ENCODE measurements at places on chromosomes 4 and X.
A peak's percentile ranks its signal among the peaks of the same experiment; 100 is the strongest.

GRCh38 chrX:44914532-44915198 is 41.7 kb downstream of the KDM6A start:
- no peak for DNase-seq

- DNase-seq: peak; percentile 9
These were observed 298.2 kb upstream of the FSTL5 start for GRCh38 chr4:162461952-162462351.

DNA sequence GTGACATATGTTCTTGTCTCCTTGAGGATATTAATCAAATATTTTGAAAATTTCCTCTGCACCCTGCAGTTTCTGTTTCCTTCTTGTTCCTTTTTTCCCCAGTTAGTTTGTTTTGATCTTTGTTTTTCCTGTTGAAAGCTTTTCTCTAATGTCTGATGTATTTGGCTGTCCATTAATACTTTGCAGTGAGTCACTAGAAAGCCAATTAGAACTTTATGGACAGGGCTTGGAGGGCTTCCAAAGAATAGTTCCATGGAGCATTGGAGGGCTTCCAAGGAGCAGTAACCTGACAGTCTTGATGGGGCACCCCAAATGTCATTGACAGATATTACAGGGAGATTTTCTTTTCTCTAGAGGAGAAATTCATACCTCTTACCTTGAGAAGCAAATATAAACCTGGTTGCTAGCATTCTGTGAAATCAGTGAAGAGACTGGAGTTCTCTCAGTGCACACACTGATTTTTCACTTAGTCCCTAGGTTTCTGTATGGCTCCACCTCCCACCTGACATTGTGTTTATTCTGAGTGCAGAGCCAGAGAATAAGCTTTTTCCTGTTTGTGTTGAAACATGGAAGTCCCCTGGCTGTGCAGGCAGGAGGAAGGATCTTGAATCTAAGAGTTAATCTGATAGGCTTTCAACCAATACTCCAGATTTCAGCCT is 26.5 kb downstream of the SPARCL1 start:
- peak; percentile 33 for DNase-seq

DNA sequence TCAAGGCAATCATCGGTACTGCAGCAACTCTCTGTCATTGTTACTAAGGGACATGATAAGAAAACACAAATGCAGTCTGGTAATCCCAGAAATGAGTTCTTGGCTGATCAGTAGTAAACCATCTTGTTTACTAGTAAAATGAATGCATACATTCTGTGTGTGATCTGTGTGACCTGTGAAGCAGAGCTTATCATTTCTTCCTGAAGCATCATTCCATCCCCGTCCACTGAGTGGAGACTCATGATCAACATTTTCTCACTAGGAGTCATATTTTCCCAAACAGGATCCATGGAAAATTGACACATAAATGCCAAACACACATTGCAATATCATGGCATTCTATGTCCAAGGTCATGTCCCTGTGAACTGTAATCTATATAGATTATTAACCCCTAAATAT is 226.1 kb downstream of the ANKRD50 start:
- no peak for DNase-seq

DNA sequence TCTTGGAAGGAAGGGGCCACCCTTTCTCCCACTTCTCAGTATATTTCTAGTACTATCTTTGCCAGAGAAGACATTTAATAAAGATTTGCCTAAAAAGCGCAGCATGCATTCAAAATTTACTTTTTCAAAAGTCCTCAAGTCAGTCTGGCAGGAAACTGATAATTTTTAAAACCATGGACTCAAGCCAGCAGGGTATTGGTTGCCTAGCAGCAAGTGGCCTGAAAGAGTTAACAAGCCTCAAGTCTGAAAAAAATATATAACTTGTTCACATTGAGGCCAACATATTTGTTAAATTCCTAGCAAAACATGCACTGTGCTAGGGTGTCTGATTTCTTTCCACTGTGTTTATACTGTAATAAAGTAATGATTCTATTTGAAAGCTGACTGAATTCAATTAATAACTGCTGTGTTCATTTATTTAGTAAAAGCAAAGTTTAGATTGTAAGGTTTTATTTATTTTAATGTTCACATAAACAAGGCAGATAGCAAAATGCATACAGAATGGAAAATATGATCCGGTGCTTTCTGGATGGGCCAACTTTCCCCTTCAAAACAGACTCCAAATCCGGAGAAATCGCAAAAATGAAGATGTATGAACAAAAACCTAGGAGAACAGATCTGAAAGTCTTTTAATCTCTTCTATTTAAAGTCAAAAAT is 218.5 kb upstream of the FGF13 start:
- no peak for DNase-seq

- DNase-seq: no peak
These were observed 27.2 kb upstream of the SMARCA5 start for GRCh38 chr4:143486314-143486713.

- no peak for DNase-seq
These were observed 75.6 kb downstream of the CCNG2 start for GRCh38 chr4:77232653-77233052.

DNA sequence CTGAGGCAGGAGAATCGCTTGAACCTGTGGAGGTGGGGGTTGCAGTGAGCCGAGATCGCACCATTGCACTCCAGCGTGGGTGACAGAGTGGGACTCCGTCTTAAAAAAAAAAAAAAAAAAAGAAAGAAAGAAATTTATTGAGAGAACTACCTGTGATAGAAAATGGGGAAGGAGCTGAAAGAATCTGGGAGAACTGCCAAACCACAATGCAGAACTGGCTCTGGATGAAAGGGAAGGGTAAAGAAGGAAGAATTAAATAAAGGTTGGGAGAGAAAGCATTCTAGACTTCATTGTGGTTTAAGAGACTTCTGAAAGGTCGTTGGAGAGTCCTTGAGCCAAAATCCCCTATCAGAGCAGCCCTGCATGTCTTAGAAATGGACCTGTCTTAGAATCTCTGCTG is 567.9 kb upstream of the HTR2C start:
- DNase-seq: no peak

DNA sequence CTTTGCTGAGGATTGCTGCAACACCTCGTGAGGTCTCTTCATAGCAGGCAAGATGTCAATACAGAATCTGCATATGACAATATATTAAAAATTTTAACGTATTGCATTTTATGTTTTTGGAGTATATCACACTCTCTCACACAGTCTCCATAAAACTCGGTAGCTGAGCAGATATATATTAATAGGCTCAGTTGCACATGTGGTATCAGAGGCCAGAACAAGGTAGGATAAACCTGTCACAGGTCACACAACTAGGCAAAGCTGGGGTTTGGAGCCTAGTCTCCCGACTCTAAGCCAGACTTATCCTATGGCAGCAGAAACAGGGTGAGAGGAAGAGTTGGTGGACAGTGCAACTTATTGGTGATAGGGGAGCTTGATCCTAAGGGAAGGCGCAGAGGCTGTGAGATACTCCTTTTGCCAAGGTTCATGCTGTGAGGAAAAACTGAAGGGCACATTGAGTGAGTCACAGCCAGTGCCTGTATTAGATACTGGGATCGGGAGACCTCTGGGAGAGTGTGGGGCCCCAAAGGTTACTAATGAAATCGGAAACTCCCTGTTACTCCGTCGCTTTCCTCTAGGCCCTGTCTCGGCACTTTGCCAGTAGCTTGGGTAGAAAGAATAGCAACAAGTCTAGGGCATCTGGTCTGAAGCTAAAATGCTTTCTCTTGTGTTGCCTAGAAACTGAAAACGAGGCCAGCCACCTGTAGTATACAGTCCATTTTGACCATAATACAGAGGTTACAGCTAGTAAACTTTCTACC is 195.7 kb downstream of the ARHGAP10 start:
- no peak for DNase-seq

DNA sequence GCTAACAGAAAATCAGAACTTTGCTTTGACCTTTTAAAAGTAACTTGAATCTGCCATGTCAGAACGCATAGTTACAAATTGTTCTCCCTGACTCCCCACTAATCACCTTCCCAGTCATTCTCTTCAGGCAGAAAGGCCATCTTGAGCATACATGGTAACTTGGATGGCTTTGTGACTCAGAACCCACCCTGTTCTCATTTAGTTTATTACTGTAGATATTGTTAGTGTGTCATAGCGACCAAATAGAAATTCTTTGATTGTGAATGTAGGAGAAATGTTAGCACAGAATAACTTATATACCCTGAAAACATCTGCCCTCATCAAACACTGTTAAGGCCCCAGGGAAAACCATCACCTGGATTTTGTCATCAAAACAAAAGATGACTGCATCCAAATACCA is 382.0 kb downstream of the MAGEB5 start:
- DNase-seq: peak; percentile 0

- DNase-seq: peak; percentile 11
These were observed at the start of gene ZAR1 for GRCh38 chr4:48490012-48490679. TSS of gene ZAR1 (plus strand) at chr4:48490252. CDS start at chr4:48490292, 40 bp downstream.

DNA sequence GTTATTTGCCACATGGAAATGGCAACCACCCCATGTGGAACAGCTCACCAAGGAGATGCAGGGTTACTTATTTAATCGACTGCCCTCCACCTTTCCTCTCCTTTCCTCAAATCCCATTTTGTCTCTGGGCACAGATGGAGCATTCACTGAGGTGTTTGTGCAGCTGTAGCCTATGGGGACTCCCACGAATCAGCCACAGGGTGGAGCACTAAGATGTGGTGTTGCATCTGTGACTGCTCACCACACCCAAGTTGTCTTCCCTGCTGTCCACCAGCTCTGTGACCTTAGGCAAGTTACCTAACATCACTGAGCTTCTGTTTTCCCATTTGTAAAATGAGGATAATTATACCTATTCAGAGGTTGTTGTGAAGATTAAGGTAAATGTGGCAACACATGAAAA is 252.4 kb upstream of the CPEB2 start:
- no peak for DNase-seq

DNA sequence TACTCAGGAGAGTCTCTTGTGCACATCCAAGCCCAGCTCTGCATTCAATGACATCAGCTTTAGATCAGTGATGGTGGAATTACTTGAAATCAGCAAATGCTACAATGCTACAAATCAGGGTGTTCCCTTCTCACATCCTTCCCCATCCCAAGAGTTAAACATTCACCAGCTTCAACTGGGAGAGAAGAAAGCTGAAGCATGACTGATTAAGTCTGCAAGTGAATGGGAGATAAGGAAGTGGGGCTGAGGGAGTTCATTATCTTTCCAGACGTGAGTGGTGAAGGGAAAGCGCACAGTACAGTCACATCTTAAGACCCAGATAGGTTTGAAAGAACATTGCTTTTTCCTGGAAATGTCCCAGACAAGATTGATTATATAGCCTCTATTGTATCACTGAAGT is 26.2 kb upstream of the MAP9 start:
- no peak for DNase-seq

DNA sequence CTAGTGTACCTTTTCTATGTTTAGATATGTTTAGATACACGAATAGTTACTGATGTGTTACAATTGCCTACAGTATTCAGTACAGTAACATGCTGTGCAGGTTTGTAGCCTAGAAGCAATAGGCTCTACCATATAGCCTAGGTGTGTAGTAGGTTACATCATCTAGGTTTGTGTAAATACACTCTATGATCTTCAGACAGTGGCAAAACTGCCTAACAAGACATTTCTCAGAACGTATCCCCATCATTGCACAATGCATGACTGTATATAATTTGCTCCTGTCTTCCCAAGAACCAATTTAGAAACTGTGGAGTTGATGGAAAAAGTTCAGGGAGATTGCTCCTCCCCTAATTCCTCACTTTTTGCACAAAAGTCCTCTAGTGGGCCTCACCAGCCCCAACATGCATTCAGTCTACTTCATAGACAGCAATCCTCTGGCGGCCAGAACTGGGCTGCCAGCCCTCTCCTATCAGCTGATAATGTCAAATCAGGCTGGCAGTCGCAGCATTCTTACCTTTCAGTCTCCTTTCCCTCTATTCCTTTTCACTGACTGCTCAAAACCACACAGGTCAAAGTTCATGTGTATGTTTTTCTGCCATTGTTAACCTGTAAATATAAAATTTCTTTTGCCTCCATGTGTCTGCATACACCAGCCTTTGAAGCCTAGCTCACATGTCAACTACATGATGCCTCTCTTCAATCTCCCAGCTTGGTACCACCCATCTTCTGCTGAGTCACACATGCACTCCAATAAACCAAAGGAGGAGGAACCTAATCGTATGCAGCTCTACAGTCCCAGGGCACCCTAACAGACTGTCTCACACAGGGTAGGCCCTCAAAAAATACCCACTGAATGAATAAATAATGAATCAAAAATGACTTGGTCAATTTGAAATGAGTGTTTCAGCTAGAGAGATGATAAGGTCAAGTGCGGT is 32.0 kb downstream of the BCLAF3 start:
- DNase-seq: no peak

- DNase-seq: no peak
These were observed 1293.1 kb downstream of the PCDH19 start for GRCh38 chrX:99117011-99117410.

DNA sequence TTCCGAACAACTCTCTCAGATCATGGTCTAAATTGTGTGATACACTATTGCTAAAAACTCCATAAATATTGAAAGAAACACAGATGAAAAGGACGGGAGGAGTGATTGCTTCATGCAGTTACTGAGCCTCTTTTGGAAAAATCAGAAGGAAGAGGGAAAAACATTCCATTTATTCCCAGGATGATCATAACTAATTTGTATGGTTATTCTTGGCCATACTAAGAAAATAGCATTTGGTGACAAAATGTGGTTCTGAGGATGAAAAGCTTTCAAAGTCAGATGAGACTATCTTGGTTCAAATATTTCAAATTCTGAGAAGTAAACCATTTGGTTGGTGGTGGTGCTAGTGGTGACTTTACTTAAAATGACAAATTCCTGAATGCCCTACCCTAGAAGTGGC is 305.4 kb upstream of the LDB2 start:
- DNase-seq: no peak

DNA sequence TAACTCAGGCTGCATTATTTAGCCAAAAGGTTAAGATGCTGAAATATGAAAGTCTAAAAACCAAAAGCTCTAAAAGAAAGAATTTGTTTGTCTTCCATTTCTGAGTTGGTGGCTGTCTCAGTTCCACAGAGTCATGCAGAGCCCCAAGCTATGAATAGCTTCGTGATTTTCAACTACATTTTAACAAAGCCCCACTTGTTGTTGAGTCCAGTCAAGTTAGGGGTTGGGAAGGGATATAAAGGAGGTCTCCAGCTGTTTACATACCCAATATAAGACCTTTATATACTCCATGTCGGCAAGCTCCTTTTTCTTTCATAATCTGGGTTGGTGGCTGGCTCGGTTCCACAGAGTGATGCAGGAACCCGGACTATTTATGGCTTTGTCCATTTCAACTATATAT is 924.6 kb upstream of the PRKX start:
- DNase-seq: no peak

GRCh38 chr4:18007625-18008024 is 13.9 kb downstream of the LCORL start:
- DNase-seq: no peak

DNA sequence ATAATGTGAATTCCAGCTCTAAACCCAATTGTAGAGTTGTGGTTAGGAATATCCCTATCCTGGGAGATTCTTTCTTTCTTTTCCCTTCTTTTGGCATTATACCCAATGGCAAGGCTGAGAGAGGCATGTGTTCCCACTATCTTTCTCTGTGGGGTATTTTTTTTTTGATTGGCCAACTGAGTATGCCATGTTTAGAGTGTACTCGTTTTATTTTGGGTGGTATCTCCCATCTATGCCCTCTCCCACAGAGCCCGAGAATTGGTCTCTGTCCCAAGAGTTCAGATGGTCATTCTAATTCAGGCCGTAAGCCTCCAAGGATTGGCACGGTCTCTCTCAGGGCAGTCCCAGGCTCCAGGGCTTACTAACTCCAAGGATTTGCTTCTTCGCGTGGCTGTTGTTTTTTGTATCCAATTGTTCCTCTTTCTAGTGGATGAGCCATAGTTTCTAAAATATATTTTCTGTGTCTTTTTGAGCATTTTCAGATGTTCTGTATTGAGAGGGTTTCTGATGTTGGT is 198.8 kb downstream of the SLC4A4 start:
- no peak for DNase-seq

- peak; percentile 23 for DNase-seq
These were observed 1.0 kb upstream of the PDGFRA start for GRCh38 chr4:54228056-54228527.
